ENCODE measurements at places on chromosomes 16 and 17.

DNA sequence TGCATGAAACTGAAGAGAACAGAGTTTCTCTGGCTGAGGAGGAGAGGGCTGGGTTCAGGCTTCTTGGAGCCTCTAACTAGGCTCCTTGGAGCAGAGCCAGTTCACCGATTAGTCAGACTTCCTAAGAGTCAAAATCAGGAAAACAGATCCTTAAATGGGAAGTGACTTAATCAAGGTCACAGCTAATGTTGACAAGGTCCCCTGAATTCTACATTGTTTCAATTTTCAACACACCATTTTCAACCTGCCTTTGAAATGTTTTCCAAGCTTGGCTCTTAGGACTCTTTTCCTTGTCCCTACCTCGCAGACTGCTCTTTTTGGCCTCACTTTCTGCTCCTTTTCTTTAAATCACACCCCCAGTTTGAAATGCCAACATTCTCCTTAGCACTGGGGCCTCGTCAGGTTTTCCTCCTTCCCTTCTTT lies 16.3 kb downstream of the MYL4 start:
- peak; percentile 97 for DNase-seq

DNA sequence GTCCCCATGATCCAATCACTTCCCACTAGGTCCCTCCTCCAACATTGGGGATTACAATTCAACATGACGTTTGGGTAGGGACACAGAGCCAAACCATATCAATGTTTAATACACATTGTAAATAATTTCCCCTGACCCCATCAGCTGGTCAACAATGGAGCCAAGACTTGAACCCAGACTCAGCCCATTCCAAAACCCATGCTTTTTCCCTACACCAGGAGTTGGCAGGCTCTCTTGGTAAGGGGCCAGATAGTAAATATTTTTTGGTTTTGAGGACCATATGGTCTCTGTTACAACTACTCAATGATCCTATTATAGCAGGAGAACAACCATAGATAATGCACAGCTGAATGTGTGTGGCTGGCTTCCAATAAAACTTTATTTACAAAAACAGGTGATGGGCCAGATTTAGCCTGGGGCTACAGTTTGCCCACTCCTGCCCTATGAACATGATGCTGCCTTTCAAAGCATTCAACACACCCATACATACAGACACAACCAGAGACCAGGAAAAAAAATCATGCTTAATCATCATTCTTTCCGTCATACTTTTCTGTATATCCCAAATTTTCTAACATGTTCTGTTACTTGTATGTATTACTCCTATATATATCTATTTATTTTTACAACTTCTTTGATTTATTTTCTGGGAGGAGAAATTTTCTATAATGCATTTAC lies 22.1 kb upstream of the MSI2 start:
- DNase-seq = no peak

DNA sequence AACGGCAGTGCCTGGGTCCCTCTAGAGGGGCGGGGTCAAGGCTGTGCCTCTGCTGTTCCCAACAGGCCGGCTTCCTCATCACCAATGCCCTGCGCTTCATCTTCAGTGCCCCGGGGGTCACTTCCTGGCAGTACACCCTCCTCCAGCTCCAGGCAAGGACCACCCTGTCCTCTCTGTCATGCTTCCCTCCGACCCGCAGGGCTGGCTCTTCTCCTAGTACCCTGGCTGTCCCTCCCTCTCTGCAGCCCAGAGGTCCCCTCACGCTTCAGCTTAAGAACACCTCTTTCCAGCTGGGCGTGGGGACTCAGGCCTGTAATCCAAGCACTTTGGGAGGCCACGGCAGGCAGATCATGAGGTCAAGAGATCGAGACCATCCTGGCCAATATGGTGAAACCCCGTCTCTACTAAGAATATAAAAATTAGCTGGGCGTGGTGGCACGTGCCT lies 25.8 kb downstream of the CASKIN2 start:
- DNase-seq = no peak

DNA sequence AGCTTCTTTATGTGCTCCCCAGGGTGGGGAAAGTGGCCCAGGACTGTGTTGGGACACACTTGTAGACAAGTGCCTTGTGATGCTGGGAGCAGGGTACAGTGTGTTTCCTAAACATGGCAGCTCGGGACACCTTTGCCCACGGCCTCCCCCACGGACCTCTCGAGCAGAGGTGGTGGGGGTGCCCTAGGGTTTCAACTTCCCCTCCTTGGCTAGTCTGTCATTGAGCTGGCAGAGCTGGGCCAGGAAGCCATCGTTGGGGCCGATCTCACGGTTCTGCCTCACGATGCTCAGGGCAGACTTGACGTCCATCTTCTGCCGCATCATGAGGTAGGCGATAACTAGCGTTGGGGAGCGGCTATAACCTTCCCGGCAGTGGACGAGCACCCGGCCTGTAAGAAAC lies 9.4 kb downstream of the DUSP3 start:
- DNase-seq = no peak

DNA sequence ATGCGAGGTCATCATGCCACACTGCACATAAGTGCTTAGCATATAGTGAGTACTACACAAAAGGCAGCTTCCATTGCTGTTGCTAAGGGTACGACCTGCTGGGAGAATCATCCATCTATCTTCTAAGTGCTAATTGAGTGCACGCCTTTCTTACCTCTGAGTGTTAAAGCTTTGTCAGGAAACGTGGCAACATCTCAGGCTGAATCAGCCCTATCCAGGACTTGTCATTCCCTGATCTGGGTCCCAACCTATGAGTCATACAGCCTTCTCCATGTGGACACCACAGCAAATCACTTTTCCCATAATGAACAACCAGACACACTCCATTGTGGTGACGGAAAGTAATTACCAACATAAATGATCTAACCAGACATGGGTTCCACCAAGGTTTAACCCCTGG lies 201.1 kb upstream of the MAF start:
- DNase-seq = peak; percentile 3

- no peak for DNase-seq
Observed at GRCh38 chr17:64546716-64547115, 39.9 kb downstream of the CEP95 start.

DNA sequence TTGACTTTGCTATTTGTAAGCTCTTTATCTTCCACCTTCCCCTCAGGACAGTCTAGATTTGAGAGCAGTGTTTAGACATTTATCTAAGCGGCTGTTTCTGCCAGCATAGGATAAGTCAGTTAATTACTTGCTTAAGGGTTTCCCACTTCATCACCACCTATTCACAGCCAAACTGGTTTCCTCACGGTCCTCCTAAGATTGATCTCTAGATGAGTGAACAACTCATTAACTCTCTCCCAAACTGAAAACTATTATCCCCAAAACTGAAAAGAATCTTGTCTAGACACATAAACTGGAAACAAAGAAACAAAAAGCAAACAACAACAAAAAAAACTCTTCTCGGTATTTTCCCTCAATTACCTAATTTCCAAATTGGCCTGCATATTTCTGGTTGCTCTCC lies 58.2 kb downstream of the SHCBP1 start:
- no peak for DNase-seq

DNA sequence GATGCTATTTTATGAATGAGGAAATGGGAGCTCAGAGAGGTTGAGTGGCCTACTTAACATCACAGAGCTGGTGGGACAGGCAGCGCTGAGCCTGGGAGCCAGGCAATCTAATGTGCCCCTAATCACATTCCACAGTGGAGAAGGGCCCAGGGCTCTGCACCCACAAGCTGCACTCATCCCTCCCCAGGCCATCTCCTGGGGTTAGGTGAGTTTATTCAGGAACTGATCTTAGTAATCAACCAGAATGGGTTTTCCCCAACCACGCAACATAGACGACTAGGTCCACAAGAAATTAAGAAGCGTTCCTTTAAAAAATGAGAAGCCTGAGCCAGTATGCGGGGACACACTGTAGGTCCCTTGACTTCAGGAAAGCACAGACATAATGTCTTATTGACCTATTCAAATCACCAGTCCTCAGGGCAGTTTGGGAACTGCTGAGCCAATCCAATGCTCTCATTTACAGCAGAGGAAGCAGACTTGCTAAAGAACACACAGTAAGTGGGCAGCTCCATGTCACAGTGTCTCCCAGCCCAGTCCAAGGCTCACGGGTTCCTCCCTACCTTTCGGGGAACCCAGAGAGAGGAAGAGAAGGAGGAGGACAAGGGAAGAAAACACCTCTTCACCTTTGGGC lies 2.3 kb downstream of the MPP3 start:
- no peak for DNase-seq

- peak; percentile 94 for DNase-seq
Observed at GRCh38 chr17:50151937-50152547, 1.6 kb upstream of the PPP1R9B start.

GRCh38 chr16:24170407-24170806 lies 85.7 kb upstream of the CACNG3 start:
- no peak for DNase-seq

GRCh38 chr17:44198721-44199552 lies 747 bp downstream of the ATXN7L3 start:
- DNase-seq = peak; percentile 40

DNA sequence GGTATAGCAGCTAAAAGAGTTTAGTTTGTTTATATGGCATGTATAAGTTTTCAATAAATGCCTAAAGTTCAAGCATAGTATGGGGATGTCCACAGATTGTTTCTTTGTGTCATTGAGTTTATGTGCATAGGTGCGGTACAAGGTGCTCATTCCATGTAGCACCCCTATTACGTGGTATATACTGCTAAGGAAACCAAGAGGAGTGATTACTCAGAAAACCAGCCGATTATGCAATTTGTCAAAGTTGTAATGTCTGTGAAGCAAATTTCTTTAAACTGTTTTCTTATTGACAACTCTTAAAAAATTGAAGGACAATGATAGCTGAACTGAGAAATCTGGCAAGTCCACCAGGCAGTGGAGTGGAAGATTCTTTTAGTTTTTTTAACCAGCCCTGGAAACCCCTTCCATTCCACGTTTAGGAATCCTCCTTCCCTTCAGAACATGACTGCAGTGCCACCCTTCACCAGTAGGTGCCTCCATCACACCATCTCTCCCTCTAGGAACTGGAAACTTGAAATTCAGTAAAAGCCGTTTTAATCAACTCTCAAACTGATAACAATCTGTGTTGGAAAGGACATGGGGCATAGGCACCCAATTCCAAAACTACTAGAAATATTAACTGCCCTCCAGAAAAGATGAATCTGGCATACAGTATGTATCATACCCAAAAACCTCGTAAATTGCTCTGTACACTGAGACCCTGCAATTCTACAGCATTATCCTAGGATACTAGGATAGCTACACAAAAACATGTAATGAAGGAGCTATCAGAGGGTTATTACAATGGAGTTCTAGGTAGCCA lies 43.5 kb downstream of the REXO5 start:
- DNase-seq = peak; percentile 58

DNA sequence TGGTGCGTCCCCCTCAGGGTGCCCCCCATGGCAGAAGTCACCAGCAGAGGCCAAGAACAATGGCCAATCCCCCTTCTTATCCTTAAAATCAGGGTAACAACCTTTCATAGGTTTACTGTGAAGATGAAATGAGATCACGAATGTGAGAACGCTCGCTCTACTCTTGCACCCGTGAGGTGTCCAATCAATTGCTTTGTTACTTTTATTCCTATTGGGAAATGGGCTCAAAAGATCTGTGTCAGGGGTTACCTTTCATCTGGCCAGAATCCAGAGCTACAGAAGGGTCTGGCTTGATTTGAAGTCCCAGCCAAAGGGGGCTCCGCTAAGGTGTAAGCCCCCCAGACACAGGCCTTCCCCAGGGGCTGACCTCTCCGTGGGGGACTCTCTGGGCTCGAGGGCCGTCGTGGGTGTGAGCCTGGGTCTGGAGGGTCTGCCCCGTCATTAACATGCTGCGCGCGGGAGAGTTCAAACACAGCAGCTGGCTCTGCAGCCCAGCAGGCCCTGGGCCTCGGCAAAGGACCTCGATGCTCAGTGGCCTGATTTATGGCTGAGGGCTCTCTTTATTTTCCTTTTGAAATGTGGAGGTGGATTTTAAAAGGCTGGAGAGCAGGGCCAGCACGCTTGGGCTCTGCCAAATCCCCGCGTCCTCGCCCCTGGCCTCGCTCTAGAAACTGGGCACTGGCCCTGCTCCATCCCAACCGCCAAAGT lies 10.4 kb downstream of the ABR start:
- DNase-seq = no peak

DNA sequence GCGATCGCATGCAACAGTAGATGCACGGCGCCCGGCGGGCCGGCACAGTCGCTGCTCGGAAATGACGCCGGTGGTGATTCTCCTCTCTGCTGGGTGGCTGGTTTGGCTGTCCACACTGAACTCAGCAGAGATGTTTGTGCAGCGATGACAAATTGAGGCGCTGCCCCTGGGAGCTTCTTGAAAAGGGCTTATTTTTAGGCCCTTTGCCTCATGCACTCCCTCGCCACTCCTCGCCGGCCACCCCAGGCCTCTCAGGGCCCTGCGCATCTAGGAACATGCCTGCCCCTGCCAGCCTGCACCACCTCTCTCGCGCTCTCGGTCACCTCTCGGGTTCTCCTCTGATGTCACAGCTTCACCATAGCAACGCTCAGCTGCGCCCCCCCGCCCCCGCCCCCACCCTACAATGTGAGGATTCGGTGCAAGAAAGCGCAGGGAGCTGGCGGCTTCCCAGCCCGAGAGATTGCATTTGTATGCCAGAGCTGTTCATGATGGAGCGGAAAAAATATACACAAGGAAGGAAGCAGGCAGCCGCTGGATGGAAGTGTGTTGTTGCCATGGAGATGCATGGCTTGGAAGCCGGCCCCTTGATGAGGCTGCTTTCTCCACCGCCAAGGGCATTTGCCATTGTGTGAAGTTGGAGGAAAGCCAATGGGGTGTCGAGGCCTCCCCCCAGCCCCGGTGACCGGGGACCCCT lies 81.3 kb upstream of the PLCG2 start:
- DNase-seq = no peak

DNA sequence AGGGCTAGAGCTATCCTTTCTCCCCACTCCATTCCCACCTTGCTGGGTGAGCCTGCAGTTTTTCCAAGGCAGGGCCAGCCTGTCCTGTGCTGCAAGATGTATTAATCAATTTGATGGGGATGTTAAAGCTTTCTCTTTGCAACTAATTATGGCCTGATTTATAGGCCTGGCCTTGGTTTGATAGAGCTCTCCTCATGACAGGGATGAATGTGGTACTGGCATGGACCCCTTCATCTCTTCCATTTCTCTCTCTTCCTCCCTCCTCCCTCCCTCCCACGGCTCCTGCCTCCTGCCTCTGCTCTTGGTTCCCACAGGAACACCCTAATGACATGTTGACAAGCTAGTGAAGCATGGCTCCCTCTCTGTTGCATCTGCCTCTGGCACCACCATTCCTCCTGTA lies 47.2 kb upstream of the SKAP1 start:
- DNase-seq = no peak

GRCh38 chr17:34750004-34750403 lies 170.6 kb downstream of the TMEM132E start:
- DNase-seq = no peak

DNA sequence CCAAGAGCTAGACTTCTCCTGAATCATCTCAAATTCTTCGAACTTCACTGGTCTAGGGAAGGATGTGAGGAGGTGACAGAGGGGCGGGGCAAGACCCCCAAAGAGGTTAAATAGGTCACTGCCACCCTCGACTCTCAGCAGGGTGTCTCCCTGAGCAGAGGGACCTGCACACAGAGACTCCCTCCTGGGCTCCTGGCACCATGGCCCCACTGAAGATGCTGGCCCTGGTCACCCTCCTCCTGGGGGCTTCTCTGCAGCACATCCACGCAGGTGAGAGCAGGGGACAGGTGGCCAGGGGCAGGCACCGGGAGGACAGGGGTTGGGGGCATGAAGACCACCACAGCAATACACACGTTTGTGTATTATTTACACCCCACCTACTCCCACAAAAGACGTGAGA lies 9.2 kb downstream of the CCL17 start:
- DNase-seq = no peak

GRCh38 chr16:79509211-79509631 lies 91.3 kb downstream of the MAF start:
- no peak for DNase-seq

GRCh38 chr16:23768581-23768980 lies 13.8 kb downstream of the CHP2 start:
- no peak for DNase-seq
